ENCODE measurements at places on chromosomes 7 and 10.

DNA sequence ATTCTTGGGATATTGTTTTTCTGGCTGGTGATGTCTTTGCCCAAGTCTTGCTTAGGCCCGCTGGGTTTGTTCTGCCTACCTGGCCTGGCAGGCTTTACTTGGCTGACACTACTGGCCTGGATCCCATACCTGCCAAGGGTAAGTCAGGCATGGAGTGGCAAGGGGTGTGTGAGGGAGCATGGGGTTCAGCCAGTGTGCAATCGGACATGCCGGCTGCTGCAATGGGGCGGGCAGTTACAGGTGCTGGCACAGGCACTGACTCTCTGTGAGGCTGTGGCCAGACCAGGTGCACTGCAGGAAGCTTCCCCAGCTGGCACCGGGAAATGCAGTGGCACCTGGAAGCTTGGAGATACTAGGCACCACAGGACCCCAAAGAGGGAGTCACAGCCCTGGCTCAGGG lies 168.4 kb downstream of the PON1 start:
- DNase-seq, result no peak

- no peak for DNase-seq
Observed at GRCh38 chr7:106566672-106567071, 94.3 kb downstream of the CCDC71L start.

DNA sequence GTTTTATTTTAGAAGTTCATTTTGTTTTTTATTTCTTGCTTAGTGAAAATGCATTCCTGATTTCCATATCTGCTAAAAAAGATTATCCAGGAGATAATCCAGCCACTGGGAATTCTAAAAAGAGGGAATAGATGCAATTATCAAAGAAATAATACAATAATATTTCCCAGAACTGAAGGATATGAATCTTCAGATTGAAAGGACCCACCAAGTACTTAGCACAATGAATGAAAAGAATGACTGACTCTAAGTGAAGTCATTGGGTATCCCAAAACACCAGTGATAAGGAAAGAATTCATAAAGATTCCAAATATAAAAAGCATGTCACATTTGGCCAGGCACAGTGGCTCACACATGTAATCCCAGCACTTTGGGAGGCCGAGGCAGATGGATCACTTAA lies 79.3 kb downstream of the REEP3 start:
- DNase-seq, result no peak

DNA sequence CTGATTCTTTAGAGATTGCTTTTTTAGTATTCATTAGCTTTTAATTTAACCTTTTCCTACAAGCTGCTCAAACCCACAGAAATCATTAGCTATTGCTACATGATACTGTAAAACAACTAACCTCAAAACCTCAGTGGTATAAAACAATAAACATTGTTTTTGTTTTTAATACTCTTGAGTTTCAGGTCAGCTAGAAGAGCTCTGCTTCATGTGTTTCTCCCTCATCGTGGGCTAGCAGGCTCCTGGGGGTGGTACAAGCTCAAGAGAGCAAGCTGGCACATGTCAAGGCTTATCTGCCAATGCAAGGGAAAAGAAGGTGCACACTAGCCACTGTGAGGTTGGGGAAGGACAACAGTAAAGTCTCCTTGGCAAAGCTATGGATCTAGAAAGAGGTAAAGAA lies 232.9 kb upstream of the PHF14 start:
- DNase-seq, result no peak

GRCh38 chr7:117830422-117830954 lies 42.8 kb downstream of the CTTNBP2 start:
- no peak for DNase-seq

- DNase-seq, result no peak
Observed at GRCh38 chr10:83685458-83685857, 453.9 kb upstream of the GHITM start.

DNA sequence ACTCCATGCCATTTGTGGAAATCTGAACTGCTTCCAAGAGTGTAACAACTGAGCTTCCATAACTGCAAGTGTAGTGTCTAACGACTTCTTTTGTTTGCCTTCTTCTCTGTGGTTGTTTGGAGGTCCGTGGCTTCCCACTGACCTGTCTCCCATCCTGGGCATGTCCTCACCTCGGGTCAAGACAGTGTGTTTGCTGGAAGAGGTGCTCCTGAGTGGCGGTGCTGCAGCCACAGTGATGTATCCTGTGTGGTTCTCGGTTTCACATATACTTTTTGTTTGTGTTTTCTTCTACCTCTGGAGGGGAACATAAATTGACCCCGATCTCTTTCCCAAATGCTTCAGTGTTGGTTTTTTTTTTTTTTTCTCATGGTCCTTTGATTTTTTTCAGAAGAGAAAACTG lies 84.7 kb upstream of the NPVF start:
- no peak for DNase-seq

- no peak for DNase-seq
Observed at GRCh38 chr10:10313149-10313835, 704.4 kb upstream of the CELF2 start.

- no peak for DNase-seq
Observed at GRCh38 chr7:48718731-48719378, 205.5 kb upstream of the CDC14C start.

GRCh38 chr10:89302625-89303024 lies 779 bp downstream of the IFIT2 start:
- DNase-seq, result no peak

GRCh38 chr10:84190621-84191020 lies 3.7 kb upstream of the CDHR1 start:
- no peak for DNase-seq

GRCh38 chr7:105577251-105577650 lies 4.0 kb downstream of the EFCAB10 start:
- no peak for DNase-seq

DNA sequence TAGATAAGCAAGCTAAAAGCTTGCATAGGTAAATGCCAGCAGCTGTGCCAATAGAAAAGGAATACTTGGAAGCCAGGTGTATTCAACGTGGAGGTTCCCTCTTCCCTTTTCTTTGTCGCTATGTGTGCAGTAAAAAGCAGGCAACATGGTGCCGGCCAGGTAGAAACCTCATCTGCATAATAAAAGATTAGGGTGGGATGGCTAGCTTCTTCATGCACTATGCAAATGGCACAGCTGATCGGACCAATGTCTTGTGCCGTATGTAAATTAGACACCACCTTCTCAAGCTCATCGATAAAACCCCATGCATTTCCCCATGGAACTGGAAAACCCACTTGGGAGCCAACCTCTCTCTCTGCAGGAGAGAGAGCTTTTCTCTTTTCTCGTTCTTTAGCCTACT lies 150.9 kb upstream of the FOXK1 start:
- no peak for DNase-seq

- DNase-seq, result no peak
Observed at GRCh38 chr7:90666186-90666585, 70.1 kb downstream of the CDK14 start.

- DNase-seq, result no peak
Observed at GRCh38 chr10:87918254-87918859, 54.9 kb downstream of the PTEN start.

GRCh38 chr10:24006741-24007140 lies 202.2 kb upstream of the KIAA1217 start:
- no peak for DNase-seq

GRCh38 chr7:4338556-4338955 lies 343.5 kb upstream of the FOXK1 start:
- DNase-seq, result no peak

All from GOT3 (cell line).